ENCODE measurements at places on chromosomes 2 and 18.

GRCh38 chr18:2331491-2331890 lies 239.8 kb downstream of the METTL4 start:
- DNase-seq = no peak

DNA sequence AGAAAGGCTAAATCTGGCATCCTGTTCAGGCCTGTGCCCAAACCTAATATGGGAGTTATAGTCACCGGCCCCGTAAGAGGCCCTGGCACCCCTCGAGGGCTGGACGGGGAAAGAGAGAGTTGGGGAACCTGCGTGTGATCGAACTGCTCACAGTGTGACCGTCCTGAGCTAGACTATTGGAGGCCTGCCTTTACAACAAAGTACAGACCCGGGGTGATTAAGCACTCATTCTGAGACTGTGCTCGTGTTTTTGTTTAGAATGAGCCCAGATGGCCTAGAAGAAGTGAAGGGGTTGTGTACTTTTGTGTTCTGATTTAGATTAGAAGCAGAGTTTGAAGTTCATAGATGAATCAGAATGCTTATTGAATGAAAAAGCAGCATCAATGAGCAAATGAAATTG lies 115.3 kb downstream of the ACOXL start:
- DNase-seq = no peak

DNA sequence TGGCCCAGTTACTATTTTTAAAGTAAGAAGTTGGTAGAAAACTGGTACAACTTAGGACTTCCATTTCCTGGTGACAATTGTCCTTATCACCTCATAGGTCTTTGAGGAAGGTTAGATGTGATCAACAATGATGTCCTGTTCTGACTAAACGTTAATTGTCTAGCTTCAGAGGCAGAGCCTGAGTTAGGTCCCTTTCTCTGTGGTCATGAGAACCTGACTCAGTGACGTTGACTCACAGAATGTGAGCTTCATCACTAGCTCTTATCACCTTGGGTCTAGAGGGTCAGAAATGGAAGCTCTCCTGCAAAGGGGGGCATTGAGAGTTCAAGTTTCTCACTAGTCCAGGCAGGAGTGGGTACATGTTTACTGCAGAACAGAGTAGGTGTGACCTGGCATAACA lies 60.6 kb upstream of the ATP8B1 start:
- DNase-seq = no peak

DNA sequence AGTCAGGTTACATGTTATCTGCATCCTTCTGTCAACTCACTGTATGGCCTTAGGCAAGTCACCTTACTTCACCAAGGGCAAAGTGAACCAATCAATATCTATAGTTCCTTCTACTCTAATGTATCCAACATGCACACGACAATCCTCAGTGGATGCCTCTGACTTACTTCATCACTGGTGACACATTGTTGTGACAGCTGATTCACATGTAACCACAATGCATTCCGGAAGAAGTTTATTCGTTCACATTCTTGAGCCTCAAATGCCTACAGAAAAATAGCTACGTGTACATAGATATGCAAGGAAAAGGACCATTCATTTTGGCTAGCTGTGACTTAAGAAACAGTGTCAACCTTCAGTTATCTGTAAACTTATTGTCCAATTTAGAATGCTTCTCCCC lies 26.3 kb upstream of the EPG5 start:
- DNase-seq = peak; percentile 76

- no peak for DNase-seq
These were observed 125.3 kb downstream of the CAMKMT start for GRCh38 chr2:44487052-44487451.

- no peak for DNase-seq
These were observed 83.8 kb downstream of the LRATD1 start for GRCh38 chr2:14716319-14716718.

GRCh38 chr2:121196132-121196848 lies 88.7 kb downstream of the TFCP2L1 start:
- DNase-seq = no peak
